ENCODE measurements at places on chromosomes 5 and 9. TPM values are rescaled to one million over a fixed set of nuclear protein-coding genes. Genes with fewer than 3 reads are reported as not detected.

DNA sequence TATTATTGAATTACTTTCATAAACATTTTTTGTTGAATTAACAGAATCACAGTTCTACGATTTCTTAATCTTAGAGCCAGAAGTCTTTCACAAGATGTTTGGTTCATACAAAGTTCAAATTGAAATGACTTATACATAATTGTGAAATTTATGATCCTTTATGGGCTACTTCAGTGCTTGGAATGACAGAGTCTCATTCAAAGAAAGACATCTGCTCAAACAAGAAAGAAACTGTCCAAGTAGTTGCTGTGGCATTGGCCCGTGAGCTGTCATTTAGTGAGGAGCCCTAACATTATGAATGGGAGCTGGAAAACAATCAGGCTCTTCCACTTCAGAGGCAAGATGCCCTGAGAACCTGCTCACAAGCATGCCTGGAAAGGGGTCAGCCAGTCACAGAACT, 63.4 kb downstream of the AUH start:
- DNase-seq = no peak

DNA sequence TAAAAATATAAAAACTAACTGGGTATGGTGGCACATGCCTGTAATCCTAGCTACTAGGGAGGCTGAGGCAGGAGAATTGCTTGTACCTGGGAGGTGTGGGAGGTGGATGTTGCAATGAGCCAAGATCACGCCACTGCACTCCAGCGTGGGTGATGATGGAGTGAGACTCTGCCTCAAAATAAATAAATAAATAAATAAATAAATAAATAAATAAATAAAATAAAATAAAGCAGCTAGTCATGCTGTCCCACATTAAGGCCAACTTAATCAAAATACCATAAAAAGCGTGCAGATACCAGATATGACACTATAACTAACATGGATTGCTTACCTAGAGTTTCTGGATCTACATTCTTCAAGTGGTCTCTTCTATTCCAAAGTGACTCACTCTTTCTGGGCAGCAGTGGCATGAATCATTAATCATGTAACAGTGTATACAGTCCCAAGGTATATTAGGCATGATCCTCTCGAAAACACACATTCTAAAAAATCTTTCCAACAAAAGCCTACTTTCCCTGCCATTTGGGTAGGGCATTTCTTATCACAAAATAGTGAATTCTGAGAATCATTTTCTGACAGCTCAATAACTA, 187.1 kb downstream of the ELAVL2 start:
- no peak for DNase-seq

DNA sequence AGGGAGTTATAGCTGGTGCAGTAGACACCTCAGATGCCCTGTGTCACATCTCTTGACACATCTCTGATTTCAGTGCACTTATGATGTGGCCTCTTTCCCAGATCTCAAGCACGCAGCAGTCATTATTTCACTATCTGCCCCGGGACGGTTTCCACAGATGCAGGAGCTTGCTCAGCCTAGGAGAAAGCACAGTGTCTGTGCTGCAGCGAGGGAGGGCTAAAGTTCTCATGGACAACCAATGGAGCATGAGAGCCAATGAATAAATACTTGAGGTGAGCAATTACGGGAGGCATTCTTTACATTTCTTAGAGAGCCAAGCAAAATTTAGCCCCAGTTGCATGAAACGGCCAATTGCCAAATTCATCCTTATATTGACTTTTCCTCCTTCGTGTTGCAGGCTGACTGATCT, 7.4 kb upstream of the MOB3B start:
- no peak for DNase-seq

- DNase-seq = no peak
Observed at GRCh38 chr5:180608572-180609310, 17.4 kb upstream of the SCGB3A1 start.

DNA sequence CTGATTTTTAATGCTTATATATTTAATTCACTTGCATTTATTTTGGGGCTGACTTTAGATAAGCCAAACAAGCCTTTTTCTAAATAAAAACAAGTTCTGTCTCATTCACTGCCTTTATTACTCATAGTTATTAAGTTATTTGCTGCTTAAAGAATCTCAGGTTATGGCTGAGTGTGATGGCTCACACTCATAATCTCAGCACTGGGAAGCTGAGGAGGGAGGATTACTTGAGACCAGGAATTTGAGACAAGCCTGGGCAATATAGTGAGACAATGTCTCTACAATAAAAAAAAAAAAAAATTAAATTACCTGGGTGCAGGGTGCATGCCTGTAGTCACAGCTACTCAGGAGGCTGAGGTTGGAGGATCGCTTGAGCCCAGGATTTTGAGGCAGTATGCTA, 85.0 kb upstream of the MAN2A1 start:
- DNase-seq = no peak

- no peak for DNase-seq
Observed at GRCh38 chr5:14319102-14319501, 176.0 kb downstream of the TRIO start.

DNA sequence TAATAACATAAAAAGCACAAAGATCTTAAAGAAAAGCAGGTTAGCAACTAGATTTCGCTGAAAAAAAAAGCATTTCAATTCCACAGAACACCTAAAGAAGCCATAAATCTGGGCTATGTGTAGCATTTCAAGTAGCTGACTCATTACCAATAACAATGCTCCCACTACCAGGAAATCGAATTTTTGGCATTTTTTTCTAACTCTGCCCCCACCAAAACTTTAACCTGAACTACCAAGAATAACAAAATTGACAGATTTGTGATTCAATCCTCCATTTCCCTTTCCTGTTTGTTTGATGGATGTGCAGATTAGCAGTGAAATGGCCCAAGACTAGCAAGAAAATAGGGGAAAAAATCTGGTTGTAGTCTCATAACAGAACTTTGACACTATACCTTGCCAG, 180.2 kb downstream of the RASEF start:
- DNase-seq = no peak

GRCh38 chr5:647727-648126, 35.6 kb downstream of the CEP72 start:
- DNase-seq = no peak

SPINK1 gene
- not detected for polyA plus RNA-seq

DNA sequence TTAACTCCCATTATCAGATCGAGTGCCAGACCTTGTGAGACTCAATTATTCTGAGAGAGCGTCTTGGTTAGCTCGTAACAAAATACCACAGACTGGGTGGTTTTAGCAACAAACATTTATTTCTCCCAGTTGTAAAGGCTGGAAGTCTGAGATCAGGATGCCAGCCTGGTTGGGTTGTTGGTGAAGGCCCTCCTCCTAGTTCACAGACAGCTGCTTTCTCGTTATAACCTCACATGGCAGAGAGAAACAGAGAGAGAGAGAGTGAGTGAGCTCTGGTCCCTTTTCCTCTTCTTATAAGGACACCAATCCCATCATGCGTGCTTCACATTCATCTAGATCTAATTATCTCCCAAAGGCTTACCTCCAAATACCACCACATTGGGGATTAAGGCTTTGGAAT, 114.2 kb upstream of the SLC24A2 start:
- no peak for DNase-seq

FOXI1 gene
- not detected for polyA plus RNA-seq

DNA sequence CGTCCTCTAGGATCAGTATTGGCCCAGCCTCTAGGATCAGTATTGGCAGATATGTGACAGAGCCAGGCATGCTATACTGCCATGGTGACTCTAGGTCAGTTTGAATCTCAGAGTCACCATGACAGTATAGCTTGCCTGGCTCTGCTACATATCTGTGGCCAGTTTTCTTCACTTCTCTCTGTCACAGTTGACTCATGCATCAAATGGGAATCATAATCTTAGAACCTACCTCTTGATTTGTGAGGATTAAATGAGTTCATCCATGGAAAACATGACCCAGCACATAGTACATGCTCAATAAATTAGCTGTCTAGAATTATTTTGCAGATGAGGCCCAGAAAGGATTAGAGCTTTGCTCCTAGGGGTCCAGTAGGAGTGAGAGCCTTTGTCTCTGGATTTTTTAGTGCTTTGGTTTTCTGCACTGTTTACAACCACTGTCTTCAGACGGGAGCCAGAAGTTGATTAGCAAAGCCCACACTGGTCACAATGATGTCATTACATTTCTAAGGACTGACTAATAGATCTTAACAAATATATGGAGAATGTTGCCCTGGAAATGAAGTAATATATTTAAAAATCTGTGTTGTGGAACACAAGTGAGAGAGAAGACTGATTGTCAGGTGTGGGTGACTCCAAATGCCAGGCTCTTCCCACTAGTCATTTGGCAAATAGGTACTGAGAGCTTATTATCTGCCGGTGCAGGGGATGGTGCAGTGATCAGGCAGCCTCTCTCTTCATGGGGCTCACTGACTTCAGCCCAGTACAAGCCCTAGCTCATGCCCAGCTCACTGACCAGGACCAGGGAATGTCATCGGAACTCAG, 76.0 kb downstream of the COL15A1 start:
- peak; percentile 98 for DNase-seq

GRCh38 chr9:104950838-104951237, 22.9 kb upstream of the ABCA1 start:
- DNase-seq = no peak

DNA sequence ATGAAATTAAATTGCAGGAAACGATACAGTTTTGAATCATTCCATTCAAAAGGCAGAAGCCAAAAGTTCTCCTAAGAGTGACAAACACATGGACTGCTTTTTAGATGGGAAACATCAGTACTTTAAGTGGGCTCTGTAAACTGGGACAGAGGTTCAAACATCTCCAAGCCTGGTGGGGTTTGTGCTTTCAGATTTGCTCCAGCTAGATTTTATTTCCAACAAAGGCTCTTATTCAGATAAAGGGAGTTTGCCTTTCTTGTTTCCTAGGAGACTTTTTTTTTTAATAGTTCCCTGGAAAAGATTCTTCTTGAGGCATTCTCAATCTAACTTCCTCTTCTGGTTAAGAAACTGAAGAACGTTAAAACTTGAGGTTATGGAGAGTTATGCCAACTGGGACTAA, 277.6 kb downstream of the TMEM38B start:
- DNase-seq = no peak

LAMC3 gene
- not detected for polyA plus RNA-seq

ADAMTS6 gene
- 28.0 TPM for polyA plus RNA-seq

DNA sequence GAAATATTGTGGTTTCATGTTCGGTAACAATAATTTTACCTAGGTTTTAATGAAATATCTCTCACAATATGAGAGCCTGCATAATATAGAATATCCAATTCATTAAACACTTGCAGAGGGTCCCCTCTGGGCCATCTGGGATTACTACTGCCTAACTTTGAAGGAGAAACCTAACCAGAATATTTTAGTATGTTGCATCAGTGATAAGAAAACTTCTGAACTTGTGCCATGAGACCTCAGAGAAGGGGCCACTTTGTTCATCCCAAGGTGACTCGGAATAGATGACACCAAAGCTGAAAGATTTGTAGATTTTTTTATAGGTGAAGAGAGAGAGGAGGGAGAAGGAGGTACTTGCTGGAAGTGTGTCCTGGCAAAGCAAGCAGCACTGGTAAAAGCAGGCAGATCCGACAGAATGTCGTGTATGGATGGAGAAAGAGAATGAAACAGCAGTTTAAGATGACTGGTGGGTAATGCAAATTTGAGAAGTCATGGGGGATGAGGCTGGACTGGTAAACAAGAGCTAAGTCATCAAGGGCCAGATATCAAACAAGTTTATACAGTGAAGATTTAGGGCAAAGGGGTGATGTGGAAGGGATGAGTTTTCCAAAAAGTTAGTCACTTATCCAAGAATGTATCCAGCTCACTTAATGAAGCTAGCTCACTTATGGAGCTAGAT, 372.3 kb downstream of the ADGRV1 start:
- no peak for DNase-seq

- no peak for DNase-seq
Observed at GRCh38 chr5:1032011-1032410, 23.4 kb downstream of the NKD2 start.

C9 gene
- polyA plus RNA-seq = not detected

DNA sequence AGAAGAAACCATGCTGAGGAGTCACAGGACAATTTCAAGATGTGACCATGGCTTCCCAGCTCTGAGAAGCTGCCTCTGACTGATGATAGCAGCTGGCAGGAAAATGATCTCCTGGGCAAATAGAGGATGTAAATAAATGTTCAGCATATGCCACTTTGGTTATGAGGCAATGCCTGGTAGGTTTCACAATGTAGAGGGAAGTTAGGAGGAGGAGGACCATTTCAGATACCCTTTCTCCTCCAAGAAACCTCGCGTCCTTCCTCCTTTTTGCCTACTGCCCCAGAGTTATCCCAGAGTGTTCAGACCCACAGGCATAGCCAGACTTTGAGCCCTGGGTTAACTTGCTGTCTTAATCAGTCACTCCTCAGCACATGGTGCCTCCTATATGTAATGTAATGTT, 541.6 kb upstream of the DAP start:
- DNase-seq = no peak

DNA sequence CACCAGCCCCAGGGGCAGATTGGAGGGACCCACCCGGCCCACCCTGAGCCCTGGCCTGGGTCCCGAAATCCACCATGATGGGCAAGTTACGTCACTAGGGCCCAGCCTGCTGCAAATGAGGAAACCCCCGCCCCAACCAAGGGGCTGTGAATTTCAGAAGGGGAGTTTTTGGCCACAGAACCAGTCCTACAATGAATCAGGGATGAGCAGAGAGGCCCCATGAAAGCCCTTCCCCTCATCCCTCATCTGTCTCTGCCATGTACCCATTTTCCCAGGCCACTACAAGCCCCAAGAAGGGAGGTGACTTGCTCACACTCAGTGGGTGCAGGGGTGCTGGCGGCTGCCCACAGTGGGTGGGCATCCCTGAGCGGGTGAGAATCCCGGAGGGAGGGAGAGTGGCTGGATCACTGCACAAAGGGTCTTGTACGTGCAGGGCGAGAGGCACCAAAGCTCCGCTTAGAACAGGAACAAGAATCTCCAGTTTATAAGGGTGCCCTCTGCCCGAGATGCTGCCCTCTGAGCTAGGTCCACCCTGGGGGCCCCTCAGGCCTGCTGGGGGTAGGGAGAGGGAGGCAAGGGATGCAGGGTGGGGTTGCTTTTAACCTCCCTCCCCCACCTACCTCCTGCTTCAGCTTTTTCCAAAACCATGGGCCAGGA, 10.4 kb upstream of the TCF7 start:
- DNase-seq = no peak

DNA sequence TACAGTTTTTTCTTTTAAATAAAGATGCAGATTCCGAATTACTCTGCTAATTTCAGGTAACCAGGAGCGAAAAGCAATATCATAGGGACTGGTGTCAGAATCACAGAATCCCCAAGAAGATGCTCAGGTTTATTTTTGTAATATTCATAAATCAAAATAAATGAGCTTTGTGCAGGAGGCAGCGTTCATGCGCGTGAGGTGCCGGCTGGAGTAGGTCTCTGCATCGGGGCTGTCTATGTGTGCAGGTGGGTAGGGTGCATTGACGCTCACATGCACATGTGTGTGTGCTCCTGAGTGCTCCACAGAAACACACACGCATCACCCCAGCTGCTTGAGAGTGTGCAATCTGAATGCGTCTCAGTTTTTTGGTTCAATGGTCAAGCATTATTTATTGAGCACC, 226.4 kb downstream of the PBX3 start:
- DNase-seq = no peak

DNA sequence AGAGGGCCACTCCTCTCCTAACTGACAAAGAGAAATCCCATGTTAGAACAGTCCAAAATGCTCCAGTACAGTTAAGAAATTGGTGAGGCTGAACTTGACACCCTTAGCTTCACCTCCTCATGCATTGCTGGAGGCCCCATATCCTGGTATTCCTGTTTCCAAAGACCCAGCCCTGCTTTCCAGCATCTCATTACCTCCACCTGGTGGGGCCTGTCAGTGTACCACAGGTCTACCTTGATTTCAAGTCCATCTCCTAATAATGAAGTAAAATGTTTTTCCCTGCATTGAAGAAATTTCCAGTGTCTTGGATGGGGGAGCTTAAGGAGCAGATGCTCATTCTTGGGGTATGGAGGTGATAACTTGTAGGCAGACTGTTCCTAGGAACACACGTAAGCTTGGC, 70.6 kb upstream of the S1PR3 start:
- no peak for DNase-seq

All from BJ (cell line).